ENCODE measurements at places on chromosomes 5 and 9. TPM values are rescaled to one million over a fixed set of nuclear protein-coding genes. Genes with fewer than 3 reads are reported as not detected.

The ARL14EPL gene
- total RNA-seq = not detected

The MCC gene
- 38.8 TPM for total RNA-seq

The PRUNE2 gene
- total RNA-seq = 0.07 TPM

The C5 gene
- total RNA-seq = 0.56 TPM

The PAEP gene
- total RNA-seq = not detected

The TTC16 gene
- not detected for total RNA-seq

The UGT3A2 gene
- not detected for total RNA-seq

The DRD1 gene
- not detected for total RNA-seq

The FOXE1 gene
- 1.1 TPM for total RNA-seq

The ARHGAP26 gene
- total RNA-seq = 1.5 TPM

The FAM169A gene
- total RNA-seq = 14.0 TPM

The RIGI gene
- 3.2 TPM for total RNA-seq

The PKD2L2 gene
- not detected for total RNA-seq

The ERP44 gene
- 10.7 TPM for total RNA-seq

The FAM153A gene
- total RNA-seq = not detected

The IL13 gene
- not detected for total RNA-seq

The ARHGEF39 gene
- 5.5 TPM for total RNA-seq

The ADGRD2 gene
- not detected for total RNA-seq

The TRMO gene
- total RNA-seq = 7.3 TPM

The WDR36 gene
- 23.6 TPM for total RNA-seq

The FABP6 gene
- total RNA-seq = 0.56 TPM

The EXOSC2 gene
- 34.4 TPM for total RNA-seq

The EGFLAM gene
- total RNA-seq = not detected

The OBP2B gene
- not detected for total RNA-seq

The CSF1R gene
- 0.09 TPM for total RNA-seq

The DPH7 gene
- 19.0 TPM for total RNA-seq

The QRFP gene
- not detected for total RNA-seq

The ARID3C gene
- total RNA-seq = not detected

The PTCD2 gene
- 6.1 TPM for total RNA-seq

The SLC35A4 gene
- total RNA-seq = 45.9 TPM

The SLC6A3 gene
- total RNA-seq = not detected

The IQGAP2 gene
- not detected for total RNA-seq

The WDR38 gene
- not detected for total RNA-seq

The SPATA31C1 gene
- not detected for total RNA-seq

The LPAR1 gene
- 22.9 TPM for total RNA-seq

The PCDHGB5 gene
- 6.1 TPM for total RNA-seq

The GALNT10 gene
- total RNA-seq = 17.0 TPM

The DNAI1 gene
- total RNA-seq = not detected

The TTC23L gene
- 0.05 TPM for total RNA-seq

The ZNF454 gene
- 1.1 TPM for total RNA-seq

The KYAT1 gene
- total RNA-seq = 14.4 TPM

The PCDHGC3 gene
- total RNA-seq = 21.0 TPM

The AQP7 gene
- not detected for total RNA-seq

The LMX1B gene
- total RNA-seq = not detected

The PPIC gene
- 27.9 TPM for total RNA-seq

The FAM200C gene
- total RNA-seq = 2.8 TPM

The CDH9 gene
- total RNA-seq = not detected

The GLRA1 gene
- total RNA-seq = not detected

The FAM78A gene
- 0.37 TPM for total RNA-seq

The PTGS1 gene
- total RNA-seq = 4.2 TPM

The SECISBP2 gene
- total RNA-seq = 15.4 TPM

The PCDHGA1 gene
- total RNA-seq = 0.28 TPM

The CBY3 gene
- not detected for total RNA-seq

The C9orf50 gene
- total RNA-seq = not detected

The MTMR12 gene
- 20.6 TPM for total RNA-seq

The KIF12 gene
- total RNA-seq = 1.1 TPM

The UBE2QL1 gene
- not detected for total RNA-seq

The WNT8A gene
- total RNA-seq = not detected

The SOHLH1 gene
- total RNA-seq = not detected

The UNC13B gene
- 14.9 TPM for total RNA-seq

All from airway epithelial cell (primary cell).